Gastroesophageal sphincter (tissue), 4 donors: ENCODE measurements at places on chromosomes 4 and X. TPM values are rescaled to one million over a fixed set of nuclear protein-coding genes. Genes with fewer than 3 reads are reported as not detected.

Gene ABLIM2
- 13.5 TPM for total RNA-seq

Gene SLC10A6
- 3.3 TPM for total RNA-seq

Gene ZNF732
- 0.31 TPM for total RNA-seq

GRCh38 chrX:53716328-53717088 lies 30.0 kb upstream of the HUWE1 start:
- no peak for ATAC-seq

DNA sequence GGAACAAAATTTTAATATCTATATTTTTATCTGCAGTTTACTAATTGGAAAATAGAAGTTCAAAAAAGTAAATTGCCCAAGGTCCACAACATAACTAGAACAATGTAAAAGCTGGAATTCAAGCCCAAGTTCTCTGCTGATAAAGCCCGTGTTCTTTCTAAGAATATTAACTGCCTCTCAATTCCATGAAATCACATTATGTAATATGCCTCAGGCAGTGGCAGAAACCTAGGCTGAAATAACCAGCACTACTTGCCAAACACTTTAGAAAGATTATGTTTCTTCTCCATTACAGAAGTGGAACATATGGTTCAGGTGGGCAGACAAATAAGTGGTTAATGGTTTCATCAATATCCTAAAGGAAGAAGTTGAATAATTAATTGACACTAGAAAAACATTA lies 56.7 kb upstream of the ADGRL3 start:
- no peak for ATAC-seq

GRCh38 chr4:172850838-172851237 lies 317.8 kb upstream of the GALNT7 start:
- no peak for ATAC-seq

Gene MND1
- not detected for total RNA-seq

- ATAC-seq, result no peak
Observed at GRCh38 chr4:141711211-141711610, 74.8 kb downstream of the IL15 start.

Gene FGD1
- 6.5 TPM for total RNA-seq

Gene TMPRSS11F
- 0.52 TPM for total RNA-seq

- no peak for ATAC-seq
Observed at GRCh38 chr4:183286590-183287308, 33.3 kb downstream of the CLDN22 start.

- ATAC-seq, result no peak
Observed at GRCh38 chrX:8192276-8192675, 21.2 kb upstream of the VCX2 start.

DNA sequence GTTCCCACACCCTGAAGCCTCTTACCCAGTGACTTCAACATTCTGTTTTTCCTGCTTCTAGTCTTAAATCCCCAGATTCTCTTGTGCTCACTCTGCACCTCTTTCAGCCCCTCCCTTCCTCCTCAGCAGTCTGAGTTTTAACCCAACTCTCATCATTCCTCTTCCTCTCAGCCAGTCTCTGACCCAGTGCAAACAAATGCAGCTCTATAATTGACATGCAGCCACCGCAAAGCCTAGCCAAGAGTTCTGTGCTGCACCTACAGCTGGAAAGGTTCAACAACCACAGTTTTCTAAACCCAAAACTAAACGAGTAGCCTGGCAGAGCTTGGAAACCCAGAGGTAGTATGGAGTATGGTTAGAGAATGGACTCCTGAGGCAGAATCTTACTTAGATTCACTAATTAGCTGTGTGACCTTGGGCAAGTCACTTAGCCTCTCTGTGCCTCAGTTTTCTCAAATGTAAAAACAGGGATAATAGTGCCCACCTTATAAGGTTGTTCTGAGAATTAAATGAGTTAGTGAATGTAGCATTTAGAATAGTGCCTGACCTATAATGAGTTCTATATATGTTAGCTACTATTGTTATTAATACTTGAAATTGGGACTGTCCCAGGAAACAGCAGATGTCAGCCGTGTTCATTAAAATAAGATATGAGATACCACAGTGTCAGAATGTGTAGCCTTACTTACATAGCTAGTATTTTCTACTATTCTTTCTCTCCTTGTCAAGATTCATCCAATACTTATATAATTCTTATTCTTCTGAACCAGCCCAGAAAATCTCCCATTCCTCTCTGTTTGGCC lies 3.5 kb downstream of the TMEM154 start:
- ATAC-seq, result no peak

- no peak for ATAC-seq
Observed at GRCh38 chr4:123346330-123346940, 50.2 kb upstream of the SPRY1 start.

GRCh38 chrX:154607370-154607769 lies 11.7 kb downstream of the CTAG1B start:
- ATAC-seq, result no peak

- no peak for ATAC-seq
Observed at GRCh38 chr4:159508917-159509500, 406.1 kb downstream of the RAPGEF2 start.

Gene NBDY
- total RNA-seq, result 6.6 TPM

DNA sequence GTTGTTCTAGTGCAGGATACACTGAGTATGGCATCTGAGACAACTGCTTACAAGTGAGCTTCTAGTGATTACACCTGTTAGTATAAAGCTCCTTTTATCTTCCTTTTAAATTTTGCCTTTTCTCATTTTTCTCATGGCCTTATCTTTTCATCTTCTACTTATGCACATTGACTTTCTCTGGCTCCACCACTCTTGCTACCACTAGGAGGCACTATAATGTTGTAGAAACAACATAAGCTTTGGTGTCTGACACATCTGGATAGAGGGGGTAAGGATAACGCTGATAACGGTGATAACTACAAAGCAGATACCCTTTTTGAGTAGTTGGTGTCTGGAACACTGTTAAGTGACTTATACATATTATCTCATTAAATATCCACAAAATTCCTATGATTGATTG lies 187.4 kb upstream of the TEX13C start:
- ATAC-seq, result no peak

DNA sequence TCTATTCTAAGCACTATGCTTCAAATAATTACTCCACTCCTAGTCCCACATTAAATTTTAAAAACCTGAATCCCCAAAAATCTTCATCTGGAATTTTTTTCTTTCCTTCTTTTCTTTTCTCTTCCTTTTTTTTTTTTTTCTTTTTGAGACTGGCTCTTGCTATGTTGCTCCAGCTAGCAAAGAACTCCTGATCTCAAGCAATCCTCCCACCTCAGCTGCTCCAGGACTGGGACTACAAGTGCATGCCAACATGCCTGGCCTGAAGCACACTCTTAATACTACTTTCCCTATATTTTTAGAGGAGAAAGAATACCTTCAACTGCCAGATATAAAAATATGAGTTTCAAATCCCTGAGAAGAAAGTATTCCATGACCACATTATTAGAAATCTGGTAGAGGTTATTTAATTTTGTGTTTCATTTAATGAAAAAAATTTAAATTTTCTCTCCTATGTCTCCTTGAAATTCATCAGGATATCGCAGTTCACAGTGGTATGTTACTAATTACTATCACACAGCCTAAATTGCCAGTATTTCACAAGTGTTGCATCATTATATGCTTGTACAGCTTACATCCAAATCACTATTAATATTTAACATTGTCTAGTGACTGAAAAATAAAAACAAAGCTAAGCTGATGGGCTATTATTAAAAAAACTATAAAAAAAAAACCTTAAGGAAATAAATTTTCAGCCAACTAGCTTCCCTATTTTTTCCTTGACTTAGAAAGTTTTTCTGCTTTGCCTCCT lies 227.8 kb downstream of the NAF1 start:
- ATAC-seq, result no peak

- ATAC-seq, result no peak
Observed at GRCh38 chrX:22585831-22586230, 313.1 kb downstream of the CBLL2 start.

DNA sequence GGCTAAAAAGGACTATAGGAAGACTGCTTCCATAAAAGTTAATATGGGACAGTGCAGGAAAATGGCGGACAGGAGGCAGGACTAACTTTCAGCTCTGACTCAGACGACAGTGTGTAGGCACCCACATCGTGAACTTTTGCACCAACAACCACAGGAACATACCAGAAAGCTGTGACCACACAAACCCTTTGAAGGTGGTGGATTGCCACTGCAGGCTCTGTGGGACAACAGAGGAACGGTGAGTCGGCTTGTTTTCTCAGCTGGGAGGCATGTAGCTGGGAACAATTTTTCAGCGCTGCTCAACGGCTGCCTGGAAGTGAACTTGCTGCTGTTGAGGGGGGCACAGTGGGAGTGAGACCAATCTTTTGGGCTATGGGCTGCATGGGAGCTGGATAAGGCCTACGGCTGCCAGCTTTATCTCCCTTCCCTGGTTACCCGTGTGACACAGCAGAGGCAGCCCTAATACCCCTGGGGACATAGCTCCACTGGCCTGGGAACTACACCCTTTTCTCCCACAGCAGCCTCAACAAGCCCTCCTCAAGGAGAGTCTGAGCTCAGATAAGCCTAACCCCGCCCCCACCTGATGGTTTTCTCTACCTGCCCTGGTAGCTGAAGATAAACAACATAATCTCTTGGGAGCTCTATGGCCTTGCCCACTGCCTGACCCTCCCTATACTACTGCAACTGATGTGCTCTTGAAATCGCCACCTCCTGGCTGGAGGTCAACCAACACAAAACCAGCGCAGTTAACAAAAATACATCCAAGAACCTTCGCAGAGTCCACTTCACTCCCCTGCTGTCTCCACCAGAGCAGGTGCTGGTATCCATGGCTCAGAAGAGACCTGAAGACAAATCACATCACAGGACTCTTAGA lies 1537.0 kb downstream of the C4orf33 start:
- no peak for ATAC-seq

GRCh38 chr4:88818631-88819470 lies 121.2 kb upstream of the NAP1L5 start:
- ATAC-seq, result no peak

DNA sequence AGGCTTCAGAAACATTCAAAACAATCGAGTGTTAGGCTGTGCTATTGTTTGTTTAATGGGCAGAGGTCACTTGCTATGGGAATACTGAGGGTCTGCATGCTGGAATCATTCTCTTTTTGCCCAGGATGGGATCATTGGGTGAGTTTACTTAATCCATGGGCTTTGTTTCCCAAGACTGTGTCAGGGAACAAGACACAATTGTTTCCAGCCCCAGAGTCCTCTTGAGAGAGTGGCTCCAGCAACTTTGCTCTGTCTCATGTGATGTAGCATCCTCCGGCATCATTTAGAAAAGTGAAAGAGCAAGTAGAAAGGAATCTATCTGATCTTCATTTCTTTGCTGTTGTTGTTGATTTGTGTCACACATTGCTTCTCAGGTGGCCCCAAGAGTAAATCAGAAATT lies 1.8 kb downstream of the TENM3 start:
- ATAC-seq, result no peak

Gene CCNB3
- not detected for total RNA-seq

DNA sequence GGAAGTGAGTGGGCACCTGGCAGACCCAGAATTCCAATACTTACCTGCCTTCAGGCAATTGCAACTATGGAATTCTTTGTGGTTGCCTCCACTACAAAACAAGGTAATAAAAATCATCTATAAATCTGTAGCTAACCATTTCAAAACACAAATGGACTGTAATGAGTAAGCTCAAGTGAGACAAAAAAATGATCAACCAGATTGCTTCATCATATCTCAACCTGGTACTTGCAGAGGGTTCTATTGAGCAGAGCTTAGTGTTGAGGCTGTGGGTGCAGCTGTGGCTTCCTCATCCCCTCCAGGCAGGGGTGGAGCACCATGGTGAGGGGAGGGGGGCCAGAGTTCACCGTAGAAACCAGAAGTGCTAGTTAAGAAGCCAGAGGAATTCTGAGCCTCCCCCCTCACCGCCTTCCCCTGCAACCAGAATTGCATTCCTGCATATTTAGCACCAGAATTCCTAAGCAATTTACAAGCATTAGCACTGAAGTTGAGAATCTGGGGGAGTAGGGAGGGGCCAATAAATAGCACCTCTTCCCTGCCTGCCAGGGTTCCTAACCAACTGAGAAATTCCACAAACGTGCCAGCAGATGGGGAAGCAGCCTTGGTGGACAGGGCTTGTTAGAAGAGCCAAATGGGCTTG lies 11.5 kb downstream of the CTAG1A start:
- ATAC-seq, result no peak

GRCh38 chr4:25450491-25450901 lies 73.4 kb downstream of the ANAPC4 start:
- ATAC-seq, result no peak

GRCh38 chrX:1518512-1518911 lies 18.5 kb downstream of the P2RY8 start:
- no peak for ATAC-seq

DNA sequence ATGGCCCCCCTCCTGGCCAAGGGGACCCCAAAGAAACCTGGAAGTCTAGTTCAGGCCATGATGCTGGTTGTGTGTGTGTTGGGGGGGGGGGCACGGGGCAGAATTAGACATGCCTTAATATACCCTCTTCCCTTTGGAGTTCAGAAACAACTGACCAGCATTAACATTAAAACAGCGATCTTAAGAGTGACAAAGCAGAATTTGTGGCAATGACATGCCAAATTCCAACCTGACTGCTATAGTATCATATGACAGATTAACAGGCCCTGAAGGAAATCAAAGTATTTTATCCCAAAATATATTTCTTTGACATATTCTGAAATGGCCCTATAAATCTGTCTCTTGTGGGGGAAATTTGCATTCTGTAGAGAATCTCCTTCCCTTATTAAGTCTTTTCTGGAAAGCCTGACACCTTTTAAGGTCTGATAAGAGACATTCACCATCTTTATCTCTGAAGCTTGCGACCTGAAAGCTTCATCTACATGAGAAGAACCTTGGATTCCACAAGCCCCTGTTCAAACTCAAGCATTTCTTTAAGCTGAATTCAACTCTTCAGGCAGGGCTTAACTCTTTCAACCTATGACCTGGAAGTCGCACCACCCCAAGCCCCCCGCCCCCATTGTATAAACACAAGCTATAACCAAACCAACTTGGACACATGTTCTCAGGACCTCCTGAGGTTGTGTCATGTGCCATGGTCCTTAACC lies 40.2 kb downstream of the ABCB7 start:
- ATAC-seq, result no peak

Gene TBX22
- not detected for total RNA-seq

- ATAC-seq, result no peak
Observed at GRCh38 chr4:30726090-30726675, 6.0 kb downstream of the PCDH7 start.

DNA sequence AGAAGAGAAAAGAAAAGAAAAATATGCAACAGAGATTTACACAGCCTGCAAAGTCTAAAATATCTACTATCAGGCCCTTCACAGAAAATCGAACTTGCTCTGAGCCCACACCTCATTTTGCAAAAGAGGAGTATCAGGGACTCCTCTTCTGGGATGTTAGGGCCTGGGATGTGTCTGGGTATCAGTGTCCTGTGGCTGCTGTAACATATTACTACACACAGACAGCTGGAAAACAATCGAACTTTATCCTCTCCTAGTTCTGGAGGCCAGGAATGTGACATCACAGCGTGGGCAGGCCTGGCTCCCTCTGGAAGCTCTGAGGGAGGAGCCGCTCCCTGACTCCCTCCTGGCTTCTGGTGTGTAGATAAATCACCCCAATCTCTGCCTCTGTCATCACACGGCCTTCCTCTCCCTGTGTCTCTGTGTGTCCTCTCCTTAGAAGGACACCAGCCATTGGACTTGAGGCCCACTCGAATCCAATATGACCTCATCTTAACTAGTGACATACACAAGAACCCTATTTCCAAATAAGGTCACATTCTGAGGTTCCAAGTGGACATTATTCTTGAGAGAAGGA lies 52.9 kb downstream of the PPP2R2C start:
- ATAC-seq, result no peak

GRCh38 chr4:145734031-145734430 lies 54.1 kb downstream of the C4orf51 start:
- ATAC-seq, result no peak

Gene RTL9
- not detected for total RNA-seq
